ENCODE measurements at places on chromosomes 3 and 15.

DNA sequence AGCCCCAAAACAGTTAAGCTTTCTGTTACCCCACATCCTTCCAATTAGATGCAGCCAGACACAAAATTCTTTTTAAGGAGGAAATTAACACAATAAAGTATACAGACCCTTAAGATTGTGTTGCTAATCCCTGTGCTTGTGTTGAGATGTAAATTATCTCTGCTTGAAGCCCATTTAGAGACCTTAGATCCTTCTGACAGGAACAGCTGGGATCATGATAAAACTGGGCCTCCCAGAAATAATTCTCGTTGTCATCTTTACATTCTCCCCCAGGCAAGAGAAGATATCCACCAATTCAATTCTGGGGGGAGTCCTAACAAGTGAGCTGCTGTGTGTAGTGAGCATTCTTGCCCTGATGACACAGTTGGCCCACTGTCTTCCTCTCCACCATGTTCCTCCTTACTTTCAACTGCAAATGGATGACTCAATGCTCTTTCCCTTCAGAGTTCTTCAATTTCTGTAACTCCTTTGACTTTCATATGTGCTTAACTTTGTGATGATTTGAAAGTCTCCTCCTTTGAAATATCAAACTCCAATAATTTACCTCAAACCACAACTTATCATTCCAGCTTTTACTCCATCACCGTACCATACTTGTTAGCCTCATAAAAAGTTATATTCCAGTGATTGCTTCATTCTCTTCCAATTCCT lies 186.6 kb downstream of the RAP2B start:
- no peak for DNase-seq

- DNase-seq: no peak
Observed at GRCh38 chr3:102081572-102082289, 232.4 kb downstream of the NFKBIZ start.

- DNase-seq: no peak
Observed at GRCh38 chr3:72171946-72172345, 387.0 kb upstream of the PROK2 start.

- no peak for DNase-seq
Observed at GRCh38 chr15:41494190-41494921, 682 bp downstream of the ITPKA start.

DNA sequence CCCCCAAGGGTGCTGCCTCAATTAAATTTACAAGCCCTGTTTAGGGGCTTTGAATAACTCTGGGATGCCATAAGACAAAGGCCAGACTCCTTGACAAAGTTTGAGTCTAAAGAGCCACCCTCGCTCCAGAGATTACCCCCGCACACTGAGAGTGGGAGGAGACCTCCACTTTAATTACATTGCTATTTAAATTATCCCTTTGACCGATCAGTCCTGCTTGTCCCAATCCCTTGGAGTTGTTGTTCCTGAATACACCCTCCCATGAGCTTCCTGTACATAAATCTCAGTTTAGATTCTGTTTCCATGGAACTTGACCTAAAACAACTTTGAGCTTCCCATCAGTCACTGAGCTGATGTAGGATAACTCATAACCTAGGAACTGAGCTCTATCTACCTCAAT lies 596.3 kb downstream of the PYDC2 start:
- DNase-seq: no peak

DNA sequence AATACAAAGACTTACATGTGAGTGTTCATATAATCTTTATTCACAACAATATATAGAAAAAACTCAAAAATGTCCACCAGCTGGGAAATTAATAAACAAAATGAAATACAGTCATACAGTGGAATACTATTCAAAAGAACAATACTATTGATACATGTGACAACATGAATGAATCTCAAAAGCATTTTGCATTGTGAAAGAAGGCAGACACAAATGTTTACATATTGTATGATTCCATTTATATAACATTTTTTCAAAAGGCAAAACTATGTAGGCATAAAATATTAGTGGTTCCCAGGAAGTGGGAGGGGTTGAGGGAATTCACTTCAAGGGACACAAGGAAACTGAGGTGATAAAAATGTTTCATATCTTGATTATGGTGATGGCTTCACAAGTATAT lies 303.2 kb downstream of the CTNNB1 start:
- DNase-seq: no peak

GRCh38 chr15:48479751-48480150 lies 148.5 kb downstream of the DUT start:
- no peak for DNase-seq

DNA sequence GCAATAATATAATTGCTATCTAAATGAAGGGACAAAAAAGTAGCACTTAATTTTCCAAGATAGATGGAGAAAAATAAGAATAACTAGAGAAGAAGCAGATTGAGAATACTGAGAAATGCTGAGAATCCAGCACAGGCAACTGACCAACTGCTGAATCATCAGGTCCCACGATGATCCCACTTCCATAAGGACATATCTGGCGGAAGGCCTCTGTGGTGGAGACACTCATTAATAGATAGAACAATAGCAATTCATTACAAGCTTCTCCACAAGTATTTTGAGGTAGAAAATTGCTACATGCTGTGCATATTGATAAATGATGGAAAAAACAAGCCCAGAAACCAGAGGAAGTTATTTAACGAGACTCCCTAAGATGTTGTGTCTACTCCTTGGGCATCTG lies 105.9 kb downstream of the DUT start:
- no peak for DNase-seq

DNA sequence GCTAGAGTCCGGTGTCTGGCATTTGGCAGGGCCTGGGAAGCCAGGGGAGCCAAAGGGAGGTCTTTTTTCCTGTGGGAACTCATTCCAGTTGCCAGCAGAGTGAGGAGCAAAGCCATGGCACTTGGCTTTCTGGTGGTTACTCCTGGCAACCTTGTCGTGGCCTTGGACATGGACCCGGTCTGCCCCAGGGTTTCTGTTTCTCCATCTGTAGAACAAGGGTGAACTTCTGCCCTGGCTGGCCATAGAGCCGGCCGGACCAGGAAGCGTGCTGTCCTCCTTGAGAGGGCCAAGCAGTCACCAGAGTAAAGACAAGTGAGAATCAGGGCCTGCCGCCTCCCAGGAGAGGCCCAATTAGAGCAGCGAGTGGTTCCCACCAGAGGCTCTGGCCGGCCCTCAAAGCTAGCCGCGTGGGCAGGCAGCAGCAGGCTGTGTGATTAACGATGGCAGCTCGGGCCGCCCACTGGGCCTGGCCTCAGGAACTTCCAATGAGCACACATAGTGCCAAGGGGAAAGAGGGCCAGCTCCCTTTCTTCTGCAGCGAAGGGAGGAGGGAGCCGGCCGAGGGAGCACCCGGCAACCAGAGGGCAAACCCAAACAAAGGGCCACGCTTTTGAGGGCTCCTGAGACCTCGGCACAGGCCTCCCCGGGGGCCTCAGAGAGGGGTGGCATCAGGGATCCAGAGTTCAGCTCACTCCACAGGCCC lies 29.1 kb upstream of the ELP6 start:
- DNase-seq: no peak

- peak; percentile 56 for DNase-seq
Observed at GRCh38 chr3:45029661-45030060, 3.6 kb downstream of the CLEC3B start.

- DNase-seq: no peak
Observed at GRCh38 chr15:74464897-74465296, 3.9 kb upstream of the UBL7 start.

DNA sequence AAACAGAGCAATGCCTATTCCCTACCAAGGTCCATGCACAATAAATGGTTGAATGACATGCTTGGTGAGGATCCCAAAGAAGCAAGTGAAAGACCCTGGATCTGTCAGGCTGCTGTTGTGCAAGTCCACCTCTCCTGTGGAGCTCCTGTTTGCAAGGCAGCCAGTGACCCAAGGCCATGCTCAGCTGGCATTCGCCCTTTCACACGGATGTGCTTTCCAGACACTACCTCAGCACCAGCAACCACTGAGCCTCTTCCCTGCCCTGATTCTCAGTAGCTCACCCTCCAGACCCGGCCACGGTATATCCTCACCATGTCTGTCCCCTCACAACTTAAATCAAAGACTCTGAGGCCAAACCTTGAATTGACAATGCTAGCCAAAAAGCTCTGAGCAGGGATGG lies 23.3 kb downstream of the WWTR1 start:
- DNase-seq: no peak

DNA sequence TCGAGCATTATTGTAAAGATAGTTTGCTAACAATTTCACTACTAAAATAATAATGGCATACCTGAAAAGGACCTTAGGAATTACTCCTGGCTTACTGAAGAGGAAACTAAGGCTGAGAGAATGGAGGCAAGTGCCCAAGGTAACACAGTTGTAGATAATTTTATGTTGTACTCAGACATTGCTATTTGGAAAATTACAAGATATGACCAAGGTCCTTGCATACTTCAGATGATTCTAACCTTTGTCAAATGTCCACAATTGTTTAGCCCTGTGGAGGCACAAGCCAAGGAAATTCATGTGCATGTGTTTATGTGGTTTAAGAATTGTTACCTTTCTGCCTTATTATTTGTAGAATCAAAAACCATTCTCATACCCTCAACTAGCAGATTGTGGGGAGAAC lies 105.7 kb downstream of the TUSC7 start:
- DNase-seq: no peak

DNA sequence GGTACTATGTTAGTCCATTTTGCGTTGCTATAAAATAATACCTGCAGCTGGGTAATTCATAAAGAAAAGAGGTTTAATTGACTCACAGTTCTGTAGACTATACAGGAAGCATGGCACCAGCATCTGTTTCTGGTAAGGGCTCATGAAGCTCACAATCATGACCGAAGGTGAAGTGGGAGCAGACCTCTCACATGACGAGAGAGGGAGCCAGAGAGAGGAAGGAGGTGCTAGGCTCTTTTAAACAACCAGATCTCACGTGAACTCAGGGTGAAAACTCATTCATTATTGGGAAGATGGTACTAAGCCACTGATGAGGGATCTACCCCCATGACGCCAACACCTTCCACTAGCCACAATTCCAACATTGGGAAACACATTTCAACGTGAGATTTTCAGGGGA lies 301.7 kb upstream of the MDFIC2 start:
- DNase-seq: no peak

DNA sequence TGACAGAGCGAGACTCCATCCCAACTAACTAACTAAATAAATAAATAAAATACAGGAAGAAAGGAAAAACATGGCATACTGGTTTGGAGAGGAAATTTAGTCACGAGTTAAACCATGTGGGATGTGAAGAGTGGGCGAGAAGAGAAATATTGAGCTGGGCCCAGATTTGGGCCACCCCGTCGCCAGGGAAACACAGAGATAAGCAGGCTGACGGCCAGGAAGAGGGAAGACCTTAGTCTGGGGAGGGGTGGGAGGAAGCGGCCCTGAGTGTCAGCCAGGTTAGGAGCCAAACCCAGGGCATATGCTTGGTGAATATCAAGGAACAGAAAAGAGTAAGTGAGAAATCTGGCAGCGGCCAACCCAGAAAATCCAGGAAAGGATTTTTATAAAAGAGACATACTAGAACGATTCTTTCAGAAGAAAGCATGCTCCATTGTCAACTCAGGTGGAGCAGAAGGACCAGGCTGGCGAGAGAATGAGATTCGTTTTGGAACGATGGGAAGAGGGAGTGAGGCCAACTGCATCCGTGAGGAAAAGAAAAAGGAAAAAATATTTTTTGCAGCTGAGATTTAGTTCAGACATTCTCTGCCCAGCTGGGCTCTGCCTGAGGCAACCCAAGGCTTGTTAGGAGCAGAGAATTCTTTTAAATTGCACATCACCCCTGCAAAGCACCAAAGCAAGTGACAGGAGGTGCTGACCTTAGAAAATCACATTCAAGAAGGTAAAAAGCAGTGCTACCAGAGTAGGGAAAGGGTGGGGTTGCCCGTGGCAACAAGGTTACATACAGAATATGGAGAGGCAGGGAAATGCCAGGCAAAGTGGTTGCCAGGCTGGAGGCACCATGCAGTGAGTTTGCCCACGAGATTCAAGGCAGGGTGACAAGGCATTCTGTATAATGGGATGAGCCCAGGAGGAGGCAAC lies 59.3 kb upstream of the RAD18 start:
- DNase-seq: no peak

DNA sequence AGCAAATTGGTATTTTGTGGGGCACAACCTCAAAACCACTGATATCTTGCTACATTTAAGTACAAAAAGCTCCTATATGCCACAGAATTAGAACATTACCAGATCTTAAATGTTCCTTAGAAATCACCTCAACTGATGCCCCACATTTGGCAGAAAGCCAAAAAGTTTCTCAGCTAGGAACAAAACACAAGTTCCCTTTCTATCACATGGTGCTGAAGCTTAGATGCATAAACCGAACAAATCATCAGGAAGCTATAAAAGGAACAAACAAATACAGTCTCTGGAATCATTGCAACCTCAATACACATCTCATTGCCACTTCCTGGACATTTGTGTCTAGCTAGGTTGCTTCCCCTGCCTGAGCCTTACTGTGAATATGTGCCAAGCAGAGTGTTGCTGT lies 492.6 kb downstream of the LPP start:
- no peak for DNase-seq

GRCh38 chr3:105999856-106000255 lies 131.0 kb upstream of the CBLB start:
- no peak for DNase-seq

DNA sequence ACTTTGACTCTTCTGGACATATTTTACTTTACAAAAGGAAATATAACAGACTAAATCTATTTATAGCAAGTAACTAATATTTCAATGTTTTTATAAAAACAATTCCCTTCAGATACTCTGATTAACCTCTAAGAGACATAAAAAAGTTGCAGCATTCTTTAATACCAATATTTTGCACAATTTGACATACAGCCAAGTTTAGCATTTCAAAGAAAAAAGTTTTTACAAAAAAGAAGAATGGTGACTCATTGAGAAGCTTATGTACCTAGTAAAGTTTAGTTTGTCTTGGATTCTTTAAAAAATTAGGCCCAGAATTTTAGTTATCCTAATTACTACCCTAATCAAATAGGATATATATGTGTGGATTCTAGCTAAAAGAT lies 17.6 kb downstream of the DAZL start:
- no peak for DNase-seq

DNA sequence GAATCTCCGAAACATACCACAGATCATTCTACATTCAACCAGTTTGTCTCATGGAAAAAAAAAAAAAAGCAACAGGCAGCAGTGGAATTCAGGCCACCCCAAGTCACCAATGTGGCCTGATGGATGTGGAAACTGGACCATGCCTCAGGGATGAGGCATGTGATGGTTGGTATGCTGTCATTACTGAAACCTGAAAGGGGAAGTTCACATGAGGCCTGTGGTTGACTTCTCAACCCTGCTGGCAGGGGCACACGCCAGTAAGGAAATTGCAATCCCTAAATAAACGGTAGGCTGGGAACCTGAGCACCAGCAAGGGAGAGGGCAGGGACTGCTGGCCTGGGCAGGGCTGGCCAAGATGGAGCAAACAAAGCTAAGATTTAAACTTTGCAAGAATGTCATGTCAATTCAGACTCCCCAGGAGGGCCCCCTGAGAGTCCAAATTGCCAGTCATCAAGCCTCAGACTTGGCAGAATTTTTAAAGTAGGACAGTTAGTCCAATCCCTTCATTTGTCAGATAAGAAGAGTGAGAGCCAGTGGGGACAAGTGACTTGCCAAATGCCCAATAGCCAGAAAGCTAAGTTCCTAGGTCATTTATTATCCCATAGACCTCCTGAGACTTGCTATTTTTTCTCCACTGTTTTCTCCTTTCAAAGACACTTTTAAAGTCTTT lies 310.4 kb downstream of the ERC2 start:
- DNase-seq: no peak

GRCh38 chr3:125316246-125316645 lies 58.9 kb downstream of the ZNF148 start:
- no peak for DNase-seq

- no peak for DNase-seq
Observed at GRCh38 chr3:60081381-60082095, 1031.7 kb upstream of the CFAP20DC start.

- peak; percentile 67 for DNase-seq
Observed at GRCh38 chr3:8712045-8712907, 21.3 kb upstream of the CAV3 start.

Measured in GM04504 (cell line).